ENCODE measurements at places on chromosomes 11 and 22.

DNA sequence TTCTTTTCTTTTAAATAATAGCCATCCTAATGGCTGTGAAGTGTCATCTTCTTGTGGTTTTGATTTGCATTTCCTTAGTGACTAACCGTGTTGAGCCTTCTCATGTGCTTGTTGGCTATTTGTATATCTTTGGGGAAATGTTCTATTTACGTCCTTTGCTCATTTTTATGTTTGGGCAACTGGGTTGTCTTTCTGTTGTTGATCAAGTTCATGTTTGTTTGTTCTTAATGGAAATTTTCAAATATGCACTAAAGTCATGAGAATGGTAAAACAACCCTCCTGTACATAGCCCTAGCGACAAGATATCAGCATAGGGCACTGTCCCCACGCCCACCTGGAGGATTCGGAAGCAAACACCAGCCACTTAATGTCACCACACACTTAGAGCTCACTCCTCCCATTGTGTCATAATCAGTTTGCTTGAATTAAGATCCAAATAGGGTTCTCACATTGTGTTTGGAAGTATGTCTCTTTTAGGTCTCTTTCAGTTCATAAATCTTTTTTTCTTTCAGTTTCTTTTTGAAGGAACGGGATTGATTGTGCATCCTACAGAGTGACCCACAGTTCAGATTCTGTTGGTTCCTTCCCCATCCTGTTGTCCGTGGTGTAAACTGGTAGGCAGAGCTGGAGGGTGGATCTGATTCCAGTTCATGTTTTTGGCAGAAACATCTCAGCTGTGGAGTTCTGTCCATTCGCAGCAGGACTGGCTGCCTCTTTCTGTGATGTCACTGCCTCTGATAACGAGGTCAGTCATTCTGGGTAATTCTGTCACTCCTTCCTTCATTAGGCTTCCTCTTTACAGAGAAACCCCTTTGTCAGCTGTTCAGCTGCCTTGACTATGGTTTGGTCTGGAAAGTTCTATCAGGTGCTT lies 26.4 kb upstream of the ADORA2A start:
- DNase-seq: no peak

DNA sequence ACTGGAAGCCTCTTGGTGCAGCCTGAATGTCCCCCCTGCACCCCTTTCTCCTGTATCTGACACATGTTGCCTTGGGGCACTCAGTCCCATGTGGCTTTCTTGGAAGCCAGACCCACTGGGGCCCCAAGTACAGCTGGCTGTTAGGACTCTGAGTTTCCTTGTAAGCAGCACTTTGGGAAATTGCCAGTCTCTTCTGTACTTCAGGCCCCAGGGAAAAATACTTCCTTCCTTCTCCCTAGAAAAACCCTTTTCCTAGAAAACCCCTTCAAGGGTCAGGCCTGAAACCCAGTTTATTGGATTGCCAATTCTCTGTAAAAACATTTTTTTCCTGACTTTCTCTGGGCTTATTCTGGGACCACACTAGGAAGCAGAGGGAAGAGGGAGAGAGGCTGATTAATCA lies 360.3 kb downstream of the TENM4 start:
- DNase-seq: no peak

DNA sequence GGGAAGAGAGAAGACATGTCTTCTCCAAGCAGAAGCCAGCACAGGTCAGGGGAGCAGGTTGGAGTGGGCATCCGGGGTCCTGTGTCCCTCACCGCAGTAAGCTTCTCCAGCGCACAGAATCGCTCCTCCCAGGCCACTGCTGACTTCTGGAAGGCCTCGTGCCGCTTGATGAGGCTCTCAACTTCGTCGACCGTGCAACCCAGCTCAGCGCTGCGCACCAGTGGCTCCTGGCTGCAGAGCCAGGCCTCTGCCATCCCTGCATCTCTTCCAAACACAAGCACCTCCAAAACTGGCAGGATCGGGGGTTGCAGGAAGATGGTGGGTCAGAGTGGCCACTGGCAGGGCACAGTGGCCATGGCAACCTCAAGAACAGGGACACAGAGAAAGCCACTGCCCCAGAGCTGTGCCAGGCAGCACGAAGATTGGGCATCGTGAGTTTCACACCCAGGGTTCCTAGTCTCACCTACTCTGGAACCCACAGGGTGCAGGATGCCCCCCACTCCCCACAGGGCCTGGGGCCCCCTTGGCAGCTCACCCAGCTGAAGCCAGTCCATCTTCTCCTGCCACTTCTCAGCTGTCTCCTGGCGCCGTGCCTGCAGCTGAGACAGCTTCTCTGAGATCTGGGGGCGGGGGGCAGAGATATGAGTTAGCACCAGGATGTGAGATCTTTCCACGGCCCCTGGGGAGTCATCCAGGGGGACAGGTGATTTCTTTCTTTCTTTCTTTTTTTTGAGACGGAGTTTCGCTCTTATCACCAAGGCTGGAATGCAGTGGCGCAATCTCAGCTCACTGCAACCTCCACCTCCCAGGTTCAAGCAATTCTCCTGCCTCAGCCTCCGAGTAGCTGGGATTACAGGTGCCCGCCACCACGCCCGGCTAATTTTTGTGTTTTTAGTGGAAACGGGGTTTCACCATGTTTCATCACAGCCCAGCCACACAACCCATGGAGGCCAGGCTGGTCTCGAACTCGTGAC lies 11.2 kb upstream of the RBM4B start:
- DNase-seq: no peak

DNA sequence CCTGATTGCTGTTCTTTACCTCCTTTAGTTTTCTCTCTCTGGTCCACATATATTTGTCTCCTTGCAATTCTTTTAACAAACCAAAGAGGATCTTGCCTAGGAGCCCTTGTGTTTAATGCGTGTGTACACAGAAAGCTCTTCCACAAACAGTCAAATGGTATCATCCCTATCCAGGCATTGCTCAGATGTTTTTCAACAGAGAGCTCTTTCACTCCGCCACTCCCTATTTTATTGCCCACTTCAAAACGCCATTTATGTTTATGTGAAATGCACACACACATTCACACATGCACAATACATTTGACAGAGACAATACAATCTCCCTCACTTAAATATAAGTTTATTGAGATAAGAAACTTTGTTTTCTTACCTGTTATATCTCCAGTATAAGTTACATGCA lies 4.7 kb downstream of the OR5AP2 start:
- DNase-seq: no peak

- DNase-seq: no peak
Measured at GRCh38 chr11:3160252-3161031, 4.7 kb downstream of the OSBPL5 start.

- DNase-seq: no peak
Measured at GRCh38 chr22:44116755-44117684, 63.7 kb upstream of the PARVG start.

GRCh38 chr11:114447892-114448291 lies 8.6 kb downstream of the REXO2 start:
- no peak for DNase-seq

DNA sequence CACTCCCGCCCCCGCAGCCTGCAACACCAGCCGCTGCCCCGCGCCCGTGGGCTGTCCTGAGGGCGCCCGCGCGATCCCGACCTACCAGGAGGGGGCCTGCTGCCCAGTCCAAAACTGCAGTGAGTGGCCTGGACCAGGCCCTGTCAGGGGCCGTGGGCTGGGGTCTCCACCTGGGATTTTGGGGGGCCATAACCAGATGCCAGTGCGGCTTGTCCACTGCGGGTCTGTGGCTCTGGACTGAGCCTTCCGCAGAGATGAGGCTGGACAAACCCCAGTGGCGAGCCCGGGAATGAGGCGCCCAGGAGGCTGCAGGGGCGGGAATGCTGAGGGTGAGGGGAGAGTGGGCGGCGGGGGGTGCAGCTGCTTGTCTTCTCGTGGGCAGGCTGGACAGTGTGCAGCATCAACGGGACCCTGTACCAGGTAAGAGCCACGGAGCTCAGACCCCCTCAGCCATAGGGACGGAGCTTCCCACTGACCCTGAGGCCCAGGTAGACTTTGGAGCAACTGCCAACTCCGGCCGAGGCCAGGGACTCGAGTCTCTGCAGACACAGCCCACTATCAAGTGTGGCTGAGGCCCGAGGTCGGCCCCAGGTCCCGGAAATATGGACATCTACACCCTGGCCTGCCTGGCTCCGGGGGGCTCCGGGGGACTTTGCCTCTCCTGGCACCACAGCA lies 24.8 kb upstream of the MUC5B start:
- DNase-seq: no peak
